GM12878 (cell line): ENCODE measurements at places on chromosomes 3 and 15. TPM values are rescaled to one million over a fixed set of nuclear protein-coding genes. Genes with fewer than 3 reads are reported as not detected.

DNA sequence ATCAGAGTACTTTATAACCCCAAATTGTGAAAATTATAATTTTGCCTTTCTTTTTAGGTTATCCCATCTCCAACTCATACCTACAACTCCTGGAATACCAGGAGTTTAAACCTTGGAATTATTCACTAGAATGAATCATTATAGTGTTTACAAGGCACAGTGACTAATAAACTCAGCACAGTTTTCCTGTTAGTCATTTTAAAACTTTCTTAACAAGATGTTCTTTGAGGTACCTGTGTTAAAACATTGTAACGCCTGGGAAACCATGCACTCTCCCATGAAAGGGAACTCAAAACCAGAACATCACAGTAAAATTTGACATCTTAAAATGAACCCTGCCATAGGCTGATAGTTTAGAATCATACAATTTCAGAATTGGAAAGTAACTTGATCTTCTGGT, 132.4 kb upstream of the OSTN start:
- peak; percentile 4 for DNase-seq

MESP2 gene
- not detected in 2 replicates for total RNA-seq

PLCB2 gene
- 33.8 and 39.4 TPM in 2 replicates for total RNA-seq

GOLGA8R gene
- total RNA-seq = 0.13 TPM in 1 of 2 replicates, not detected in the other

ARGFX gene
- total RNA-seq = not detected in 2 replicates

- no peak for DNase-seq
These were observed 10.3 kb downstream of the BCL2A1 start for GRCh38 chr15:79960502-79961212.
